GM12891 (cell line): ENCODE measurements at places on chromosomes 11 and 22.

GRCh38 chr22:32281072-32281471, 25.9 kb upstream of the SLC5A4 start:
- DNase-seq: no peak

DNA sequence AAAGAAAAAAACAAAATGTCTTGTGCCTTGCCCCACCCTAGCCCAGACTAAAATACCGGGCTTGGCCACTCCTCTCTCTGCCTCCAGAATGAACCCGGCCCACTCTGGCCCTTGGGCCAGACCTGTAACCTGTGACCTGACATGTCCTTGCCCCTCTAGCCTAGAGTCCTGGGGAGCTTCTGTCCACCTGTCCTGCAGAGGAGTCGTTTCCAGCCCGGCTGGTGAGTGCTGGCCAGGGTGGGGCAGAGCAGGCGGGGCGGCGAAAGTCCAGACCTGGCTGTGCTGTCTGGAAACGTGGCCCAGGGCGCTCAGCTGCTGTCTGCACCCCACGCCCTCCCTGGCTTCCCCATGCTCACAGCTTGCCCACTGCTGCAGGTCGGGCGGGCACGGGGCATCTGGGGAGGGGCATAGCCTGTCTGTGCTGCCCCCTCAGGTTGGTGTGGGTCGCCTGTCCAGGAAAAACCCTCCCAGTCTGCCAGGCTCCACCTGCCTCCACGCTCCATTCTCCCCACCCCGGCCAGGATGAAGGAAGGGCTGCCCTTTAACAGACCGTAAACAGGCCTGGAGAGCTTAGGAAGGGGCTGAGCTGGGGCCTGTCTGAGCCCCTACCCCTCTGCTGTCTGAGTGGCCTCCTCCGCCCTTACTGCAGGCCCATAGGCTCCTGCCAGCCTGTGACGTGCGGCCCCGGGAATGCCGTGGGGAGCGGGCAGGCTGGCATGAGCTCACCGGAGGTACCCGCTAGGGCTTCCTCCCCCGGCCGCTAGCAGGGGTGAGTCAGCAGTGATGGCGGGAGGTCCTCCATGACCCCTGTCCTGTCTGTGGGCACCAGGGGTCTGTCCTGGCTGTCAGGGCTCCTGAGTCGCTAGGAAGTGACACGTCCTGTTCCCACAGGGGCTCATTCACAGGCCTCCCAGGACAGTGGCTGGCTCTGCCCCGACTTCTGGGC, 1.9 kb downstream of the CD151 start:
- no peak for DNase-seq

- DNase-seq: no peak
These were observed 26.3 kb downstream of the STK33 start for GRCh38 chr11:8567602-8568198.

DNA sequence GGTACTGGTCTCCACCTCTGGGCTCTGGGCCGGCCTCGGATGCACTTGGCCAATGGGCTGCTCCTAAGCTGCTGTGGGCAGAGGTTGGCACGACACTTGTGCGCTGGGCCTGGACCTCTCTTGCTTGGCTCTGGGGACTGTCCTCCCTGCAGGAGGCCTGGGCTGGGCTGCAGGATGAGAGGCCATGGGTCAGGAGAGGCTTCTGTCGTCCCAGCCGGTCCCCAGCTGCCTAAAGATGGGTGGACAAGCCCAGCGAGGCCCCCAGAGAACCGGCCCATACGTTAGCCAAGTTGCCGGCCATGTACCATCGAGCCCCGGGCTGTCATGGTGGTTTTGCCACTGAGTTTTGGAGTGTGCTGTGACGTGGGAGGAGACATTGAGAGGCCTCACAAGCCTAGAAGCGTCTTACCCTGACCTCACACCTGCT, 1.6 kb upstream of the CCDC188 start:
- DNase-seq: no peak

- no peak for DNase-seq
These were observed 64.4 kb downstream of the PRDM11 start for GRCh38 chr11:45210846-45211245.

DNA sequence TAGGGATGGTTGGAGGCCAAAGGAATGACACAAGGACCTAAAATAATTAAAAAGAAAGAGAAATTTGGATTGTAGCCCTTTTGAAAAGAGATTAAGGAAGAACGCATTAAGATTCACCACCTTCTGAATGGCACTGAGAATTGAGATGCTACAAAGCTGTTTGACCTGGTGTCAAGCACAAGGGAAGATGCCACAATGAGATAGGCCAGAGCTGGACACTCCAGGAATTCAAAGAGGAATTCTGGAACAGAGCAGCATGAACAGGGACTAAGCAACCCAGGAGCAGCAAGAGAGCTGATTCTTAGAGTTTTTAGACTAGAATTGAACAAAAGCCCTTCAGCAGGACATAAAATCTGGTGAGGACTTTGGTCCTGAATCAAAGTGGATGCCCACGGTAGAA, 11.6 kb upstream of the CECR2 start:
- DNase-seq: no peak

DNA sequence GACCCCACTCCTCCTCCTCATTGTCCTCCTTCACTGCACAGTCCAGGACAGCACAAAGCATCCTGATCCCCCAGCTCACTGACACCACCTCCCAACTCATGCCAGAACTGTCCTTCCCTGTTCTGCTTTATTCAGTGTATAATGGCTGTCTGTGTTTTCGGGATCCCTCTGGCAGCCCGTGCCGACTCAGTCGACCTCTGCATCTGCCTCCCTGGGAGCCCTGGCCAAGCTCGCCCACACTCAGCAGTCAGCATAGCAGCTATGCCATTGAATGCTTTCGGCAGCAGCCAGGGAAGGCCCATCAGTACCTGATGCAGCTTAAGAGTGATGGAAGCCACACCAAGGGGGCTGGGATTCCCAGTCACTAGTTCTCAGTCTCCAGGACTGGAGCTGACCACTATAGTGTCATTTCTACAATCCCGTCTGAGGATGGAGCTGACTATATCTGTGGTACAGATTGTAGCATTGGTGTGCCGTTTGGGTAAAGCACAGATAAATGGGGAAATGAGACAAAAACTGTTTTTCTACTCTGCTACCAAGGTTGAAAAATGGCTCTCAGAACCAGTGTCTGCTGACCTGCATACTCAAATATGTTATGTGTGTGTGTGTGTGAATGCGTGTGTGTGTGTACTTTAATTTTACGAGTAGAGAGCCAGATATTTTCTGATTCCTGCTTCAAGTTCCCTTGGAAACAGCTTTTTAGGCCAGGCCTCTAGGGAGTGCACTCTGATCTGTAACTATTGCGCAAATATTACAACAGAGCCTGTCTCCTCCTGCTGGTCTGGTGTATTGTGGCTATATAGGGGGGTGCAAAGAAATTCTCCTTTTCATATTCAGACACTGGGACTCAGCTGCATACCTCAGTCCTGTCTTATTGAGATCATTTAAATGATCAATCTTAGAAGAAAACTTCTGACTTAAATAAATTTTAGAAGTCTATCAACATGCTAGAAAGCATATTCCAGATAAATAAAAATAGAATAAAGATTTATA, 78.8 kb upstream of the TOP3B start:
- DNase-seq: no peak

DNA sequence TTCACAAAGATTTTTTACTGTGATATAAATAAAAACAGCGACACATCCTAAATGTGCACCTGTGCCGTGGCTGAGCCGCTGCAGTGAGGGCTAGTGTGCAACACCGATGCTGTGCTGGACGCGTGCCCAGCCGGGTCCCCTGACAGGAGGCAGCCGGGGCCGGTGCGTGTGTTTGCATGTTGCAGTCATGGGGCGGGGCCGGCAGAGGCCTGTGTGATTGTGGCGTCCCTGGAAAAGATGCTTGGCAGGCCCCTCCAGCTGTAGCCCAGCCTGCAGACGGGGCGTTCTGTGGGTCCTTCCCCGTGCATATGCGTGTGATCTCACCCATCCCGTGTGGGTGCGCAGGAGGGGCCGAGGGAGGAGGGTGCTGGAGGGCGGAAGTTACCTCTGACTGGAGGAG, 30.6 kb downstream of the MUC6 start:
- no peak for DNase-seq

DNA sequence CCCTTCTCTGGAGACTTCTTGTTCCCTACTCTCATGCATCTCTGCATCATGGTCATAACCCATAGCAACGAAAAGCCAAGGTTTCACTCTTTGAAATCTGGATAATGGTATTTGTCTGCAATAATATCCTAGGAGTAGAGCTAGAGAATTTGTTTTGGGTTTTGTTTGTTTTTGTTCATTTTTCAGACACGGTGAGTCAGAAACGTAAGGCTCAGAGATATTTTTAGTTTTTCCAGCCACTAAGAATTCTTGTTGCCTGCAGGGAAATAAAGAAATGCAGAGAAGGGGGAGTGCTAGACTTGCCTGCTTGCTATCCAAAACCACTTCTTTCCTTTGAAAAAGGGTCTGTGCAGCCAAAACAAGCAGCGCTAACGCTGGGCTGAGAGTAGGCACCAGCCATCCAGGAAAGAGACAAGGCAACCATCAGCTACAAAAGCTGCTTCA, 26.0 kb downstream of the POU2AF3 start:
- DNase-seq: no peak

DNA sequence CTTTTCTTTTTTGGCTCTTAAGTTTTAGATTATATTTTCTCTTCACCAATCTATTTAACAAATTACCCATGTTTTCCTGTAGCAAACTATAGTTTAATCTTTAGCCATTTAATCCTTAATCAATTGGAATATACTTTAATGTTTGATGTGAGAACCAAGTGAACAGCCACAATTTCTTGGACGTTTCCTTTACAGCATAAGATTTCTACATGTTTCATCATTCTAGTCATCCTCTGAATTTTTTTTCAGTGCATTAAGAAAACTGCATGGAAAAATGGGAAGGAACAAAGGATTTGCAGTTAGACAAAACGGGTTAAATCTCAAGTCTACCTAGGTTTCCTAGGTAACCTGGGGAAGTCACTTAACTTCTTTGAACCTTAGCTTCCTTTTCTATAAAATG, 507.1 kb upstream of the CCDC90B start:
- DNase-seq: no peak

DNA sequence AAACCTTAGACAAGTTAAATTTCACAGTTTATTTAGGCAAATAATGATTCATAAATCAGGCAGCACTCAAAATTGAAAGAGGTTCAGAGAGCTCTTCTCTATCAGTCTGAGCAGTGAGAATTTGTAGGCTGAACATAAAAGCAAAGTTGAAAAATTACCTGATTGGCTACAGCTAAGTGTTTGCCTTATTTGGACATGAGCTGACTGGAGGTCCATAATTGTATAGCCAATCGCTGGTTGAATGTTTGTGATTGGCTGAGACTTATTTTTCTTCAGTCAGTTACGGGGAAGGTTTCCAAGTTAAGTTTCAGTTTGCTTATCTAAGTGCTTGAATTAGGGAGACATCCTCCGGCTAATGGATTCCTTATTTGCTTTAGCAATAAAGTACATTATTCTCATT, 527.5 kb downstream of the CNTN5 start:
- no peak for DNase-seq

DNA sequence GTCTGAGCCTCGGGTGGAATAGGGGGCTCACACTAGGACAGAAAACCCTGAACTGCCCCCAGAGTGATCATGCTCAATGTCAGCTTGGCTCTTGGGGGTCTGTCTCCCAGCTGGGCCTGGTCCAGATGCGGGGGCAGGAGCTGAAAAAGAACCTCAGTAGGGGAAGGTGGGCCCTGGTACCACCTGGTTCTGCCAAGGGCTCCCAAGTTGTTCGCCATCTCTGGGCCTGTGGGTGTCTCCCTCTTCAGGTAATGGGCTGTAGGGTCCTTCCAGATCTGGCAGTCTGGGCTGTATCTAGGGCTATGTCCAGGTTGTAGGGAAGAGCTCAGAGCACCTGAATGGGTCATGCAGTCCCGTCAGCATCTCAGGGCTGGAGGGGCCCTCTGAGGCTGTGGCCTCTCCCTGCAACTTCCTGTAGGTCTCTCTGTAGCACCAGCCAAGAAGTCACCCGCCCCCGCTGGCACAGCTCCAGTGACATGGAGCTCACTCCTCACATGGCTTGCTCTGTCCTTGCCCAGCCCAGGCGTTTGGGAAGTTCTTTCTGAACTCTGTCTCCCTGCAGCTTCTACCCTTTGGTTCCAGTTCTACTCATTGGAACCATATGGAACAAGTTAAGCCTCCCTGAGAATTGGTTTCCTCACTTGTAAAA, 33.0 kb upstream of the SOX10 start:
- no peak for DNase-seq

DNA sequence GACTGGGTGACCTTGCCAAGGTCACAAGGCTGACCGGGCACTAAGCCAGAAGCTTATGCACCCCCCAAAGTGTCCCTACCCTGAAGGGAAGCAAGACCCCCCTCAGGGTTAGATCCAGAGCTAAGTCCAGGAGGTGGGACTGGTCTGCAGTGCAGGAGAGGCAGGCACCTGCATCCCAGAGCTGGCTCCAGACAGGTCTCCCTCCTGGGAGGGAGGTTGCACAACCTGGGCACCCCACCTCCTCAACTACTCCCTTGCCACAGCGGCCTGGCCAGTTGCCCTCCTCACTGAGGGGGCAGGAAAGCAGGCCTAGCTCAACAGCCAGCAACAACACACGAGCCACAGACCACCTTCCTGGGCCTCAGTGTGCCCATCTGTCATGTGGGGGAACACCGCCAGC, 75.0 kb upstream of the TCF20 start:
- no peak for DNase-seq

- DNase-seq: no peak
These were observed 7.2 kb downstream of the KCTD21 start for GRCh38 chr11:78181185-78181584.

DNA sequence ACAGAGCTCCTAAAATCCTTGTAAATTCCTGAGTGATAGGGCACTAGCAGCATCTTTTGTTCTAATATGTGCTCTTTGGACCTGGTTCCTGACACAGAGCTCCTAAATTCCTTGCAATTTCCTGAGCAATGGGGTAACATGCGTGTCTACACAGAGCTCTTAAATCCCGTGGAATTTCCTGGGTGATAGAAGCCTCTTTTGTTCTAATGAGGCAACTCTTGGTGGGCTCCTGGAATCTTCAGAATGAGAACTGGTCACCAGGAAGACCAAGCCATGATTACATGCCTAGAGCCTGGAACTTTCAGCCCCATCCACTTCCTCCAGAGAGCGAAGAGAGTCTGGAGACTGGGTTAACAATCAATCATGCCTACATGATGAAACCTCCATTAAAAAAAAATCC, 19.0 kb downstream of the RSF1 start:
- DNase-seq: no peak

DNA sequence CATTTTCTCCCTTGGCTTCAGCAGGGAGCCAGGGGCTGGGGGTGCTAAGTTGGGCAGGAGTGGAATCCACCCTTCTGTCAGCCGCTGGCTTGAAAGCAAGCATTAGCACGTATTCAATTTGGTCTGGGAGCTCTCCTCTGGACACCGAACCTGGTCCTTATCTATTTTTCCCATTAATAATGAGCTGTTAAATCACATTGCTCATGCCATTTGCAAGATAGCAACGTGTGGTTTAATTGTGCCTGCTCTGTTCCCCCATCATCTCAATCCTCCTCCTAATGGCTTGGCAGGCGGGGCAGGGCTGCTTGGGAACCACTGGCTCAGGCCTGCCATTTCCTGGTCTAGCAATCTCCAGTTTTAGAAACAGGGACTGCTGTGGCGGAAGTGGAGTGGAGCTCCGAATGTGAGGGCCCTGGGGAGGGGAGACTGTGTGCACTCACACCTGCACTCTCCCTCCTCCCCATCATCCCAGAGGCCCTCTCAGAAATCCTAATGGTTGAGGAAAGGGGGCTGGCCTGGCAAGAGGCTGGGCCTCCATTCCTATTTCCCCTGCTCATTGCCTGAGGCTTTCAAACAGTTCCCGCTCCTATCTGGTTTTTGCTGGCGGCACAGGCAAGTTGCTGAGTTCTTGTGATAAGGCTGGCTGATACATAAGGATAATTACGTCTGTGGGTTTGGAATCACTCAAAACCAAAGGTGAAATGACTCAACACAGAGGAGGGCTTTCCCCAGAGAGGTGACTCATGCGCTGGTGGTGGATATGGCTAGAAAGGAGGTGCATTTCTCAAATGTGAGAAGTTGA, 201.2 kb upstream of the E2F8 start:
- DNase-seq: peak; percentile 34
